Large intestine (tissue), 12 donors: ENCODE measurements at places on chromosomes 12 and 14.

GRCh38 chr14:92414690-92415445 is 91.9 kb downstream of the SLC24A4 start:
- DNase-seq = no peak

GRCh38 chr12:93065896-93066295 is 136.8 kb upstream of the EEA1 start:
- DNase-seq = no peak

DNA sequence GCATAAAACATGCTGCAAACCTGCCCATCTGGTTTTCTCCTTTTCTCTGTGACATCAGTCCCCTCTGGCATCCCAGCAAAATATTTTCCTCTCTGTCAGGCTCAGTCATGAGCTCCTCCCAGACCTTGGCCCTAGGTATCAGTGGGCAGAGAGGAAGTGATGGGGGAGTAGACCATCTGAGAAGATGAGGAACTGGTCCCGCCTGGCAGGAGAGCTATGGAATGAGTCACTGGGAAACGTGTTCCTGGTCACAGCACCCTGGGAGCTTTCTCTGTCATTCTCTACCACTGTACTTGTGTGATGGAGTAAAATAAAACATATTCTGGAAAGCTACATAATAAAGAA is 5.0 kb upstream of the SRSF9 start:
- DNase-seq = no peak

GRCh38 chr12:42790761-42791151 is 201.2 kb upstream of the PRICKLE1 start:
- DNase-seq = no peak

- no peak for DNase-seq
Observed at GRCh38 chr14:68539789-68540188, 253.1 kb downstream of the ZFP36L1 start.

- peak; percentile 22 for DNase-seq
Observed at GRCh38 chr12:133129368-133130037, 571 bp downstream of the ZNF891 start.
